RPMI7951 (cell line): ENCODE measurements at places on chromosomes 11 and 22. TPM values are rescaled to one million over a fixed set of nuclear protein-coding genes. Genes with fewer than 3 reads are reported as not detected.

GRCh38 chr11:35112056-35112845, 26.7 kb upstream of the CD44 start:
- no peak for DNase-seq

- DNase-seq = no peak
Observed at GRCh38 chr11:45927684-45928413, 5.4 kb downstream of the LARGE2 start.

GRCh38 chr11:110092111-110092514, 1.1 kb upstream of the ZC3H12C start:
- DNase-seq = peak; percentile 54

DNA sequence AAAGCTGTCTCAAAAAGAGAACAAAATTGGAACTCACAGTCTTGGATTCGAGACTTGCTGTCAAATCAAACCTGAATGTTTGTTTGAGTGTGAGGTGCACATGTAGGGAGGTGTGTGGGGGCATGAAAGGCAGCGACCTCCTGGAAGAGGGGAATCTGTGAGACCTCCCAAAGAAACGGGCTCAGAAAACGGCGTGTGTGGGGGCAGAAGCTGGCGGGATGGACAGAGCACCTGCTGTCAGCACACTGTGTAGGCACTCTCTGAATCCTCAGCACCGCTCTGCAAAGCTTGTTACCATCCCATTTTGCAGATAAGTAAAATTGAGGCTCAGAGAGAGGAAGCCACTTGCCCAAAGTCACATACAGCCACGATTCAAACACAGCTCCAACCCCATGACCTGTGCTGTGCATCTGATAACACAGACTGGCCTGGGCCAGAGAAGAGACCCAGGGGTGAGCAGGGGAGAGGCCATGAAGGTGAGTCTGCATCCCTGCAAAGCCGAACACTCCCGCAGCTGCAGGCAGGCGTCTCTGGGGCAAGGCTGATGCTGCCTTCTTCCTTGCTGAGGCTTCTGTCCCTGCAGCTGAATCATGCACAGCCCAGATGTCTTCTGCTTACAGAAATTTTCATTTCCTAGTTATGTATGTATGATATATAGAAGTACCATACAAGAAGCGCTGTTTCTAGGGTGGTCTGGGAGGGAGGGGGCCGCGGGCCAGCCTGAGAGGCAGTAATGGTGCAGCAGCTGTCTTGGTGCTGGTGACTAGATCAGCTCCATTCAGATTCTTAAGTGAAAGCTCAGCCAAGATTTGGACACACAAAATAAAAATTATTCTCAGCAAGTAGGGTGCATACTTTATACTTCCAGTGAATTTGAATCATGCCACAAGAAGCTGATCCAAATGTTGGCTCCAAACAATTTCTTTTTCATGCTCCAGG, 67.3 kb upstream of the SHISAL1 start:
- no peak for DNase-seq

- DNase-seq = peak; percentile 37
Observed at GRCh38 chr22:23219822-23220484, 39.6 kb downstream of the BCR start.

GRCh38 chr11:10984742-10985141, 126.9 kb upstream of the ZBED5 start:
- no peak for DNase-seq

DNA sequence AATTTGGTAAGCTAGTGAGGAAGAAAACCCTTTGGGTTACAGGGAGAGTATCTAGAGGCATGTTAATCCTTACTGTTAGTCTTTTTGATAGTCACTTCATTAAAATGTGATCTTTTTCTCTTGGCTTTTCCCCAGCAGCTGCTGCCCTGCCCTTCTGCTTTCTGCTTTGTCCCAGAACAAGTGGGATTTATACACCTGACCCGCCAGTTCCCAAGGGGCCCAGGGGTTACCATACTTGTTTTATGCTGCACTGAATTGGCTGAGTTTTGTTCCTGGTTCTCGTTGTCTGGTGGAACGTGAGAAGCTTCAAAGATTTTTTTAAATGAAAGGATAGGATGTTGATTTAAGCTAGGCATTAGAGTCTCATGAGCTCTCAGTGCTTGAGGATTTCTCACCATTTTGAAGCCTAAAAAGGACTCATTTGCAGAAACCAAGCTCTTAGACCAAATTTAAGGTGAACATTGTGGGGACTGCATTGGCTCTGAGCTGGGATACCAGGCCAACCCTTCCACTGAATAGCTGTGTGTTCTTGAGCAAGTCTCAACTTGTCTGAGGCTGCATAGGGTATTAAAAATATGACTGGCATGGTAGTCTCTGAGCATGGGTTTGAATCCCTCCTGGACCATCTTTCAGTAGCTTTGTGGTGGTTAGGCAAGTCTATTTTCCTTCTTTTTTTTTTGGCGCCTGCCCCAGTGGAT, 6.6 kb downstream of the LIMK2 start:
- no peak for DNase-seq

DNA sequence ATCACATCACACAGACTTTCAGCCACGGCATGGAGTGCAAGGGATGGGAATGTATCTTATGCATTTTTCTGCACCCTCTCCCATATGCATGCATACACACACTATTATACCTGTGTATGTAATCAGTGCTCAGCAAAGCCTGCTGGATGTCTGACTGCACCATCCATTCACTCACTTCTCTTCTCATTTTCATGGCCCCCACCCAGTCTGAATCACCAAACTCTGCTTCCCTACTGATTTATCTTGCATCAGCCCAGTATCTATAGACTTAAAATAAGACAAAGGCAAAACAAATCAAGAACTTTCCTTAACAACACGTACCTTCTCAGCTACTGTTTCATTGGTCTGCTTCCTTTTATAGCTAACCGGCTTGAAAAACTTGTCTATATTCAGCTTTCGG, 21.6 kb downstream of the DBX1 start:
- DNase-seq = no peak

DNA sequence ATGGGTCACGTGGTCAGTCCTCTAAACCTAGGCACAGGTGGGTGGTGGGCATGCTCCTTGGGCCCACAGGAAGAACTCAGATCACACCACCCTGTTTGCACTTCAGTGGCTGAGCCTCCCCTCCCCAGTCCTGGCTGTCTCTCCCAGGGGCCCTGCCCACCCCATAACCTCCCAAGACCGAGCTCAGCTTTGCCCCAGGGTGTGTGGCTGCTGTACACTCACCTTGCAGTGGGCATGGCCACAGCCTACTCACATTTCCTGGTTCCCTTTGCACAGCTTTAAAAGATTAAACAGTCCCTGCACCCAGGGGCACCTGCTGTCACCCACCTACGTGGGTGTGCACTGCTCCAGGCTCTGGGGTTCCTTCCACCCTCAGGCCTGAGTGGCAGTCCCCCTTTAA, 13.8 kb downstream of the TRIOBP start:
- DNase-seq = no peak

GRCh38 chr11:47207459-47207858, 7.3 kb upstream of the DDB2 start:
- no peak for DNase-seq

DNA sequence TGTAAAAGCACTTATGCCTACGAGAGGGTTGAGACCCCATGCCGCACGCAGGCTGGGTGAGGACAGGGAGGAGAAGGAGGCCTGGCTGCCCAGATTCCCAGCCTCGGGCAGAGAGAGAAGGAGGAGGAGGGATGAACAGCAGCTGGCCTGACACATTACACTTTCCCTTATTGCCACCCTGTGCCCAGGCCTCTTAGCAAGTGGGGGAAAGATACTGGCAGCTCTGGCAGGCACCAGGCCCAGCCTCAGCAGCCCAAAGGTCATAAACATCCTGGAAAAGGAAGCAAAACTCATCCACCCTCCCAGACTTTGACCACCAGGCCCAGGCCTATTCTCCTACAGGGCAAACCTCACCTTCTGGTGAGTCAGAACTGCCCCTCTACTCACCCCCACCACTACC, 4.7 kb downstream of the PLAAT3 start:
- DNase-seq = no peak

GRCh38 chr11:45294499-45294898, 8.4 kb upstream of the SYT13 start:
- no peak for DNase-seq

DNA sequence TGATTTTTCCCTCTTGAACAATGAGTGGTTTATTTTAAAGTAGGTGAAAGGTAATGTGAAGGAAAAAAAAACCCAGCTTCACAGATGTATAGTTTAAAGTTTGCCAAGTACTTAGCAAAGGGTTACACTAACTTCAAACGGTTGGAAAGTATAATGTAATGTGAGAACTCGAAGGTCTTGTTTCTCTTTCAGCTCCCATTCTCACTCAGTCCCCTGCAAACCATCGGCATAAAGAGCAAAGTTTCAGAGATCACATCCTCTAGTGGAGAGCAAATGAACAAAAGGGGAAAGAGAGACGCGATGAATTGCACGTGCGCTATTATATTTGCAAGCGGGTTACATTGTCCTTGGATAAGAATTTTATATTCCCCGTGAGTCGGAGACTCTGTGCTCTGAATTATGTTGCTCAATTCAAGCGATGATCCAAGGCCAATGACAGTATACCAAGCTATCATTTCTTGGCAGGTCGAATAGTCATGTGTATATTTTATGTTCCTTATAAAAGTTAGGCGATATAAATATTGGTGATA, 37.6 kb upstream of the BIRC3 start:
- peak; percentile 73 for DNase-seq

GRCh38 chr11:47904048-47904447, 55.9 kb upstream of the NUP160 start:
- peak; percentile 52 for DNase-seq

GRCh38 chr11:95247127-95247684, 16.2 kb upstream of the SESN3 start:
- DNase-seq = no peak

DNA sequence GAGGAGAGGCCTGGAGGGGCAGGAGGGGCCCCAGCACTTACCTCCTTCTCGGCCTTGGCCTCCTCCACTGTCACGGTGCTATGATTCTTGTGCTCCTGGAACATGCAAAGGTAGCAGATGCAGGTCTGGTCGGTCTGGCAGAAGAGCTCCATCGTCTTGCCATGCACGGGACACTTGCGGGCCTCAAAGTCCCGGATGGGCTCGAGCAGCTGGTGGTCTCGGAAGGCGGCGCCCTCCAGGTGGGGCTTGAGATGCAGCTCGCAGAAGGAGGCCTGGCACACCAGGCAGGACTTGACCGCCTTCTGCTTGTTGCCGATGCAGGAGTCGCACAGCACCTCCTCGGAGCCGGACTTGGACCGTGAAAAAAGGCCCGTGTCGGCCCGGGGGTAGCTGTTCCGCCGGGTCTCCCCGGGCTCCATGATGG, 714 bp downstream of the TRIM29 start:
- no peak for DNase-seq

DNA sequence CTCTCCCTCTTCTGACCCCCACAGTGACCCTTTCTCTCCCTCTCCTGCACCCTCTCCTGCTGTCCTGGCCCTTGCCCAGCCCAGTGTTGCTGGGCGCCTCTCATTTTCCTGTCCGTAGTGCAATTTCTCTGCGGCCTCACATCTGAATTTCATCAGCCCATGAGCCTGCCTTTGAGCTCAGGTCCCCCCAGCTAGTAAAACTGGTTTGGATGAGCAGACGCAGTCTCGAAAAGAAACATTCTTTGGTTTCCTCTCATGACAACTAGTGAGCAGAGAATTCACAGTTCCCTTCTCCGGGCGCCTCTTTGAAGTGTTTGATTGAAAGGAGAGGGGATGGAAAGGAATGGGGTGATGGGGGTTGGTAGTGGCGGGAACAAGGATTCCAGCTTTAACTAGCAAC, 126.0 kb upstream of the CADM1 start:
- no peak for DNase-seq

- no peak for DNase-seq
Observed at GRCh38 chr11:84476581-84476980, 1150.6 kb downstream of the DLG2 start.

GRCh38 chr11:126697936-126698335, 302.6 kb downstream of the KIRREL3 start:
- no peak for DNase-seq

GRCh38 chr11:115912484-115912945, 408.3 kb upstream of the CADM1 start:
- DNase-seq = no peak

DNA sequence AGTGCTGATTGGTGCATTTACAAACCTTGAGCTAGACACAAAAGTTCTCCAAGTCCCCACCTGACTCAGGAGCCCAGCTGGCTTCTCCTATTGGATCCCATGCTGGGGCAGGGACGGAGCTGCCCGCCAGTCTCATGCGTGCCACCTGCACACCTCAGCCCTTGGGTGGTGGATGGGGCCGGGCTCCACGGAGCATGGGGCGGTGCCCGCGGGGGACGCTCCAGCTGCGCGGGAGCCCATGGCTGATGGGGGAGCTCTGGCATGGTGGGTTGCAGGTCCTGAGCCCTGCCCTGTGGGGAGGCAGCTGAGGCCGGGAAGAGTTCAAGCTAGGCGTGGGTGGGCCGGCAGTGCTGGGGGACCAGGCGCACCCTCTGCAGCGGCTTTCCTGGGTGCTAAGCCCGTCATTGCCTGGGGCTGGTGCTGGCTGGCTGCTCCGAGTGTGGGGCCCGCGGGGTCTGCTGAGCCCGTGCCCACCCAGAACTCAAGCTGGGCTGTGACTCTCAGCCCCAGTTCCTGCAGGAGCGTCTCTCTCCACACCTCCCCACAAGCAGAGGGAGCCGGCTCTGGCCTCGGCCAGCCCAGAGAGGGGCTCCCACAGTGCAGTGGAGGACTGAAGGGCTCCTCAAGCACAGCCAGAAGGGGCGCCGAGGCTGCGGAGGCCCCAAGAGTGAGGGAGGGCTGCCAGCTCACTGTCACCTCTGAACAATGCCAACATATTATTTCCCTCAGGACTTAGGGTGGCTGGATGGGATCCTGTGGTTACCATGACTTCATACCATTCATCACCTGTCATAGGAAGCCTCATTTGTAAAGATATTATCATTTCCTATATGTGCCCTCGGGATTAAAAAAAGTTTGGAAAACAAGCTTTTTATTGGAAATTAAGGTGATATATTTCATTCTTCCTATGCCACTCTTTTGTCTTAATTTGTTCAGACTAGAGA, 688.7 kb downstream of the ETS1 start:
- peak; percentile 54 for DNase-seq

- DNase-seq = no peak
Observed at GRCh38 chr22:17268501-17269223, 49.4 kb upstream of the ADA2 start.

DNA sequence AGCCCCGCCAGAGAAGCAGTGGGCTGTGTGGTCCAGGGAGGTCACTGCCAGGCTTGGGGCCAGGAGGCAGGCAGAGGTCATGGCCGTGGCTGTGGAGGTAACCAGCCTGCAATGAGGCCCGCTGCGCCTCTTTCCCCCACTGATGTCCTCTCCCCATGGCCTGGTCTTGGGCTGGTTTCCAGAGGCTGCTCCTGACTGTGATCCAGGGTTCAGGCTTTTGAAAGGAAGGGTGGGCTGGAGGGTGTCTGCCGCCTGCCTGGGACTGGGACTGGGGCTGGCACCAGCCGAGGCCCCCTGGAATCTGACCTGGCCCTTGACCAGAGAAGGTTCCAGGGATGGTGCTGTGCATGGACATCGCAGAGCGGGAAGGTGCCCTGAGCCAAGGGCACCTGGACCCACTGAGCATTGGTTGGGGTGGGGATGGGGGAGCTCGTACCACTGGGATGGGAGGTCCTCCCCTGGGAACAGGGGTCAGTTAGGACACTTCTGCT, 59.6 kb upstream of the THY1 start:
- DNase-seq = no peak

The CRYBB1 gene
- total RNA-seq = 0.12 TPM in 1 of 2 replicates, not detected in the other

The ANGPTL5 gene
- total RNA-seq = not detected in 2 replicates

The MDK gene
- 15.8 and 19.9 TPM in 2 replicates for total RNA-seq

The TRAF6 gene
- 5.0 and 7.2 TPM in 2 replicates for total RNA-seq

The SCUBE1 gene
- 7.0 and 9.2 TPM in 2 replicates for total RNA-seq

The CHADL gene
- total RNA-seq = 0.29 TPM in 1 of 2 replicates, not detected in the other

The FBLN1 gene
- total RNA-seq = 1.7 and 2.1 TPM in 2 replicates

The SLC37A4 gene
- total RNA-seq = 18.6 and 19.7 TPM in 2 replicates

The GGTLC3 gene
- total RNA-seq = not detected in 2 replicates

The SCGB2A2 gene
- not detected in 2 replicates for total RNA-seq

The SLC5A1 gene
- not detected in 2 replicates for total RNA-seq

The ACTN3 gene
- under 0.01 TPM in 1 of 2 replicates, not detected in the other for total RNA-seq
